ENCODE measurements at places on chromosomes 3 and 15.

DNA sequence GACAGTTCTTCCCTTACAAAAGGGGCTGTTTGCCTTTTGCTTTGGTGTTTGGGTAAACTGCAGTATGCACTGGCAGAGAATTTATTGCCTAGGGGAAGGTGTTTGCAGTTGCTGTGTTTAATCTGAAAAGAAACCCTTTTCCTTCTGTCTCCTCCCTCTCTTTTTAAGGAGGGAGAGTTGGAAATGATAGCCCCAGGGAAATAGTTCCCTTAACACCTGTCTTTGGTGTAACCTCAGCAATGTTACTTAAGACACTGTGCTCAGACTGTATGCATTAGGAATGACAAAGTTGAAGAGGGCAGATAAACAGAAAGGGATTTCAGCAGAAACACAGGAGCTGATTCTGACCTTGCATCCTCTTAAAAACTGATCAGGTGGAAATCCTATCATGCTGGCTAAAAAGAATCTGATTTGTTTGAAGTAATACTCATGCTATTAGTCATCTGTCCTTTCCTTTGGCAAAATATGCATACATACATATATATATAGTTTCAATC lies 125.4 kb downstream of the TP63 start:
- no peak for DNase-seq

DNA sequence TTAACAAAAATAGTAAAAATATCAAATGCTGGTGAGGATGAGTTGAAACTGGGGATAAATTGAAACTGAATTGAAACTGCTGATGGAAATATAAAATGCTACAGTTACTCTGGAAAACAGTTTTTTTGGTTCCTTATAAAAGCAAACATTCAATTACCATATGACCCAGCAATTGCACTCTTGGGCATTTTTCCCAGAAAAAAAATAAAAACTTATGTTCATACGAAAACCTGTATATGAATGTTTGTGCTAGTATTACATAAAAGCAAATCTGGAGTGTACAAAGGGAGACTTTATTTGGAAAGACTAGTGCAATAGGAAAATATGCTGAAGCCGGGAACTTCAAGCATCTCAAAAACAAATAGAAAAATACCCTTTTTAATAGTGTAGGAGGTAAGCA lies 857.9 kb upstream of the CADM2 start:
- DNase-seq = no peak

DNA sequence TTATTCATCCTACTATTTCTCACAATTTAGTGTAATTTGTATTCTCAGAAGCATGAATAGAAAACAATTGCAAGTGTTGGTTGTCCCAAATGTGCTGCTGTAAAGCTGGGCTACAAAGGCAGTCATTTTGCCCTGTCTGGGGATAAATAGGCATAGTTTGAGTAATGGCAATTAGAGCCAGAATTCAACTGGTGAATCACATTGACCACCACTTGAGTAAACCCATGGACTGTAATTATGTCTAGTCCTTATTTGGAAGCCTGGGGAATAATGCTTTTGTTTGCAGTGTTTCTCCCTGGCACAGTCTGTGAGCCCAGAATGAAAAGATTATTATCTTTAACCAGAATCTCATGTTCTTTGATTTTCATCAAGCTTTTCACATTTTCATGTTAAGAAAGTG lies 30.5 kb upstream of the CHL1 start:
- DNase-seq = no peak

GRCh38 chr3:133699467-133699866 lies 37.7 kb upstream of the TOPBP1 start:
- DNase-seq = no peak

- no peak for DNase-seq
These were observed 111.8 kb upstream of the C15orf61 start for GRCh38 chr15:67409175-67409574.

DNA sequence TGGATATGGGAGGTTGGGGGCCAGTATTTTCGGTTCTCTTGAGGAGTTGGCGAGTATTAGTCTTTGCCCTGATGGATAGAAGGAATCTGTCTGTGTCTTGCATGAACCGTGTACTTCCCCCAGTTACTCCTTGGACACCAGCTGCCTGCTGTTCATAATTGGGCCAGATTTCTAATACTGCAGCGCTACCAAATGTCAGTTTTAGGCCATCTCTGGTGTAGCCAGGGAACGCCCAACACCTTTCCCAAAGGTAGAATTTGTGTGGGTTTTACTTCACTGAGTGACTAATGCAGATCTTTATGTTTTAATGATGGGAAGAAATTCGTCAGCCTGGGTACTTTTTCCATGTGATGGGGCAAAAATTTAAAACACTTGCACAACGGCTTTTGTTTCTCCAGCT lies 18.4 kb downstream of the FLNB start:
- DNase-seq = no peak

DNA sequence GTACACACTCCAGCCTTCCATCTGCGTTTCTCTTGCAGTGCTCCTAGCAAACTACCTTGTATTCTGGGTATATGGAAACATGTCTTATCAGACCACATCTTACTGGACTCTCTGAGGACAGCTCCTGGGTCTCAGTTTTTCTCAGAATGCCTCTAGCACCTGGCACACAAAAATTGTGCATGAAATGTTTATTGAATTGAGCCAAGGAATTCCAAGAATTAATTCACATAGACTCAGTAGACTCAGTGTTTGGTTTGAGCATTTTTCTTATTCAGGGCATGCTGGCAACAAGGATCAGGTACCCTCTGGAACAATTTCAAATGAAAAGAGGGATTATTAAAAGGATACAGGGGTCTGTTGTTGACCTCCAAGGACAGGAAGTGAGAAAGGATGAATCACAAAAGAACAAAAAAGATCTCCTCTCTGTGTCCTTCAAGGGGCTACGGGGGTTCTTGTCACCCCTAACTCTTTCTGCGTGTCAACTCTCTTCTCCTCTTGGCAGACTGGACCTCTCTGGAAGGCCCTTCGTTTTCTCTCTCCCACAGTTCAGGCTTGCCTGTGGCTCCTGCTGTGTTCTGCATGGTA lies 270.0 kb upstream of the HES1 start:
- no peak for DNase-seq

DNA sequence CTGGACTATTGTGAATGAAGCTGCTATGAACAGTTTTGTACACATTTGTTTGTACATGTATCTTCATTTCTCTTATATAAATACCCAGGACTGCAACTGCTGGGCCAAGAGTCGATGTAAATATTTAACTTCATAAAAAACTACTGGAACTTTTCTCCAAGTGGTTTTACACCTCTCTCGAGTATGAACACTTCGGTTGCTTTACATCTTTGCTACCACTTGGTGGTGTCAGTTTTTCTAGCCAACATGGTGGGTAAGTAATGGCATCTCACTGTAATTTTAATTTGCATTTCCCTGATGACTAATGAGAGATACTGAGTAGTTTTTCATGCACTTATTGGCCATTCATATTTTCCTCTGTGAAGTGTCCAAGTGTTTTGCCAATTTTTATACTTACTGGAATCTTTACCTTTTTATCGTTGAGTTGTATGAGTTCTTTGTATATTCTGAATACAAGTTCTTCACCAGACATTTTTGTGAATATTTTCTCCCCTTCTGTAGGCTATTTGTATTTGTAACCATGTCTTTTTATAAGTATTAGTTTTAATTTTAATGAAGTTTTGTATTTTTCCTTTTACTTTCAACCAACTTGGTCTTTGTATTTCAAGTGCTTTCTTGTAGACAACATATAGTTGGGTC lies 44.4 kb downstream of the PCOLCE2 start:
- DNase-seq = no peak

GRCh38 chr3:15460891-15461531 lies 33.6 kb downstream of the EAF1 start:
- DNase-seq = peak; percentile 20

DNA sequence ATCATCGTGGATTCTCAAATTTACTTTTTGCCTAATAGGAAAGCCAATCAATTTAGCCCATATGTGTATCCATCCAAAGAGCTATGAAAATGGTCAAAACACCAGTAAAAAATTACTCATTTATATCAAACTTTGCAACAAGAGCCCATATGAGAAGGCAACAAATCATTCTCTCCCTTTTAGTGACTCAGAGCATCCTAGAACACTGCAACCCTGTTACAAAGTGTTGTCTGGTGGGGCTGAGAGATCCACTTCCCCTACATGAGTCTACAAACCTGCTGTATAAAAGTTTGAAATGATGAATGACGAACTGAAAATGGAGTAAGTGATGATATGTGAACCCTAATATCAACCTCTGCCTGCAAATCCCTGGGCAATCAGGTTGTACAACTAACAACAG lies 23.3 kb downstream of the PDZRN3 start:
- no peak for DNase-seq

DNA sequence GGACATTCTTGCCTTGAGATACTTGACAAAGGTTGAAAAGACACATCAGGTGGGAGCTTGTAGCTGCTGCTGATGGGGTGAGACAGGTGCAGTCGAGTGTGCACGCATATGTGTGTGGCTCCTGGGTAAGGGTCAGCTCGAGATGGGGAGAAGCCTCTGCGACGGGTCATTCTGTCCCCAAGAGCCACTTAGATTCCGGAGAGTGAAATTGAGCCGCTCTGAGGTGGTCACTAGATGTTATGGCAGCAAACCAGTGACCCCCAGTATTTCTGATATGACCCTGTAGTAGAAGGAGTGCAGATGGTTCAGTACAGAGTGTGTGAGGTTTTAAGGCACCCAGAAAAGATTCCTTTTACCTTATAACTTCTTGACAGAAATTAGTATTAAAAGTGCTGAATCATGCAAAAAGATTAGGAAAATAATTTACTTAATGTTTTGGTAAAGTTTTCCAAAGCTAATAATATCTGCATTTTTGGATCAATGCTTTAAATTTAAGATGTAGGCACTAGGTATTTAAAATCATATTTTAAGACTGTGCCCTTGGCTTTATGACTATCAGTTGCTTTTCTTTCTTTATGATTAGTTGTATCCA lies 241.9 kb upstream of the TOPAZ1 start:
- no peak for DNase-seq

GRCh38 chr3:157142315-157142714 lies 17.6 kb downstream of the CCNL1 start:
- no peak for DNase-seq

- DNase-seq = no peak
These were observed 147.7 kb downstream of the SMAD6 start for GRCh38 chr15:66849746-66850077.

DNA sequence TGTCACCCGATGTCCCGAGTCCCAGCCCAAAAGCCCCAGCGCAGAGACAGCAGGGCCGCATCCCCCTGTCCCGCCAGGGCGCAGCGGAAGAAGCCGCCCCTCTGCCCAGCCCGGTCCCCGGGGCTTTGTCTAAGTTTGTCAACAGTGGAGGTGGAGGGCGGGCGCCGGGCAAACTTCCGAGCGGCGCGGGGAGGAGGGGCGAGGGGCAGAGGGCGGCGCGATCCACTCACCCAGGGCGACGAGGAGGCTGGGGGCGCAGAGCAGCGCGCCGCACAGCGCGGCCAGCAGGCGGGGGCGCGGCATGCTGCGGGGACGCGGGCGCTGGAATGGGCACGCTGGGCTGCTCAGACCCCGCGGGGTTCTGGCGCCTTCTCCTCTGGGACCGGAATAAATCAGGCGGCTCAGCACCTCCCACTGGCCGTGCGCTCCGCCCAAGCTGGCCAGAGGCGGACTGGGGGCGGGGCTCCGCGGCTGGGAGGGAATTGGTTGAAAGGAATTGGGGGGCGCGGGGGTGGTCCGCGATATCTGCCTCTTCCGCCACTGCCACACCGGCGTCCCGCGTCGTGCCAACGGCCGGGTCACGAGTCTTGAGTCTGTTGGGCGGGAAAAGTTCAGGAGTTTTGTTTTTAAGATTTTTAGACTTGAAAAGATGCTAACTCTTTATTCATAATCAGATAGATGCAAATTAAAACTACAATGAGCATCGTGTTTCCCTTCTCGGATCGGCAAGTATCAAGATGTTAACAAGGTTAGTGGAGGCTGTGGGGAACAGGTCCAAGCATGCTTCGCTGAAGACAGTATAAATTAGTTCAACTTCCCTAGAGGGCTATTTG lies at the start of gene MFGE8:
Gene MFGE8, minus strand, starts transcription at position 363 of the 833 bp plus-strand sequence. Its CDS starts 60 bp downstream, at position 303.
- DNase-seq = peak; percentile 64

GRCh38 chr3:179015551-179016020 lies 56.0 kb downstream of the ZMAT3 start:
- no peak for DNase-seq

- DNase-seq = no peak
These were observed 259.7 kb upstream of the TLE3 start for GRCh38 chr15:70357453-70357852.

DNA sequence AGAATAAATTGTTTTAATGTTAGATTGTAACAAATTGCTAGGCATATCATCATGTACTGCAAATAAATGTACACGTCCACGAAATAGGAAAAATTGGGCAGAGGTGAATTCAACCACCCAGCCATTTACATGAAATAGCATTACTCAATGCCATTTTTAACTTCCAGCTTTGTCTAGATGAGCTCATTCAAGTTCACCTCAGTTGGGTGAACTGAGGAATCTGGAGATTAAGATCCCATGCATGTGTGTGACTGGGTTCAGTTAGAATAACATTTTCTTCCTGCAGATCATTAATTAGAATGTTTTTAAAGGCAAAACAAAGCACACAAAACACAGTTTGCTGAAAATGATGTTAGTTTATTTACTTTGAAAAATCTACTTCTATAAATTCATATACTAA lies 767.8 kb upstream of the GOLIM4 start:
- DNase-seq = no peak

DNA sequence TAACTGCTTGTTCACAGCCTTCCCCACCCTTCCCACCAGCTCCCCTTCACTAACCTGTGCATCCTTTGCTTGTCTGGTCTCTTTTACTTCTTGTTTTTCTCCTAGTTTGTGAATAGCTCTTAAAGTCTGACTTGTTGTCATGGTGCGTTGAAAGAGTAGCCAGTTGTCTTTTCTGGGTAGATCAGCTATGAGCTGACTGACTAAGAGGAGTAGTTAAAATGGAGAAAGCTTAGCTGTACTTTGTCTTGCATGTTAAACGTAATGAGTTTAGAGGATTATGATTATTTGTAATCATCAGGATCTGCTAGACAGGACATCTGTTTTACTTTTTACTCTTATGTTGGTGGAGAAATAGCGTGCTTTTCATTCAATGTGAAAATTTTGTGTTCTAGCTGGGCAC lies 35.9 kb downstream of the ATP2C1 start:
- no peak for DNase-seq

- DNase-seq = no peak
These were observed at the start of gene ROBO2 for GRCh38 chr3:77039606-77040171. Gene ROBO2 (plus strand): TSS chr3:77040099. CDS start chr3:77040786, 687 bp downstream.

DNA sequence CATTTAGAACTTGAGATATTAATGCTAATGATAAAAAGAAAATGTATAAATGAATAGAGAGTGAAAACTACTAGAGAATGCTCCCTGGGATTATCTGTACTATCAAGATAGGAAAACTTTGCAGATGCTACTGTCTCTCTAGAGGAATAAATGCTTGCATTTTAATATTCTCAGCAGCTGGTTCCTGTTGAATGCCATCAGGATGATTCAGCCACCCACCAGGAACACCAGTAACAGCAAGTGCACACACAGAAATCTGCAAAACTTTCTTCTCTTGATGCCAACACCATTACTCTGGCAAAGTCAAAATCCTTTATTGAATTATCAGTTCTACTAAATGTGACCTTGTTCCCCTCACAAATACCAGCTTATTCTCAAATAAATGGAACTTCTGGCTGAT lies 148.4 kb downstream of the TIGIT start:
- no peak for DNase-seq

- DNase-seq = no peak
These were observed 12.4 kb downstream of the CIB1 start for GRCh38 chr15:90221246-90221900.

- DNase-seq = no peak
These were observed 178.2 kb upstream of the TGFBR2 start for GRCh38 chr3:30428251-30428650.

GRCh38 chr3:118986734-118987133 lies 47.9 kb downstream of the IGSF11 start:
- no peak for DNase-seq

GRCh38 chr15:69719527-69720240 lies 267.1 kb downstream of the RPLP1 start:
- peak; percentile 52 for DNase-seq

Data from activated effector memory CD4-positive, alpha-beta T cell treated with Interleukin-2 at 50 U/mL for 16 hours (primary cell).